ENCODE measurements at places on chromosomes 5 and 9. TPM values are rescaled to one million over a fixed set of nuclear protein-coding genes. Genes with fewer than 3 reads are reported as not detected.
A peak's percentile ranks its signal among the peaks of the same experiment; 100 is the strongest.

GRCh38 chr9:13278368-13279246 lies 885 bp downstream of the MPDZ start:
- DNase-seq: peak; percentile 77

GRCh38 chr5:74185599-74185998 lies 454.9 kb downstream of the ENC1 start:
- no peak for DNase-seq

GRCh38 chr9:4714266-4715016 lies 26.6 kb downstream of the AK3 start:
- DNase-seq: no peak

GRCh38 chr5:84091127-84091799 lies 293.4 kb downstream of the EDIL3 start:
- DNase-seq: no peak

DNA sequence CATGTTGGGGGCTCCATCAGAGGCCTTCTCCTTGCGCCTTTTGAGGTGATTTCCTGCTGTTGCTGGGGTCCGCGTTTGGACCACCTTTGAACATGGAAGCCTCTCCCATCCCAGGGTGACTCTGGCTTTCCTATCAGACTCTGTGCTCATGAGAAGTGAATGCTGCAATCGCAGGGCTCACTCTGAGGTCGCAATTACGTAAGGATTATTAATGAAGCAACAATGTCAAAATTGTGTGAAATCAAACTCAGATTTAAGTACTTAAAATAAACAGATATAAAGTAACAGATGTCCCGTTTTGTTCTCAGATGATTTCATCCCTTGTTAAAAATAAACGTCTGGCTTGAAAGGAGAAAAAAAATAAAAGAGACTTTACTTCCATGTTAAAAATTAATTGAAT lies 634.2 kb downstream of the BNC2 start:
- DNase-seq: no peak

DNA sequence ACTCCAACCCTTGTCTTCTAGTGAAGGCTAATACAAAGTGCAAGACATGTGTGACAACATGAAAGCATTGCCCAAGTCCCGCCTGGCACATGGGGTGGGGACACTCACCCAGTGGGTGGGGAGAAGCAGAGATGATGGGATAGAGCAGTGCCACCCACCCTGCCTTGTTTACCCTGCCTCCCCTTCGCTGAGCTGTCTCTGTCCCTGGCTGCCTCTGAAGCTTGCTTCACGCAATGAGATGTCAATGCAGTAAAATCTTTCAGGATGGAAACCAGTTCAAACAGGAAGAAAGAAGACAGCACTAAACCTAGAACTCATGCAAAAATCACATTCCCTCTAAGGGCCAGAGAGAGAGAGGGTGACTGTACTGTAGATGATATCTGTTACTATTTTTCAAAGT lies 148.0 kb downstream of the INSYN2B start:
- no peak for DNase-seq

GRCh38 chr5:6745706-6746222 lies 32.5 kb downstream of the TENT4A start:
- peak; percentile 37 for DNase-seq

- DNase-seq: peak; percentile 39
Observed at GRCh38 chr5:8912106-8912505, 633.8 kb downstream of the SEMA5A start.

GRCh38 chr5:168073991-168074800 lies 217.2 kb upstream of the WWC1 start:
- DNase-seq: peak; percentile 61

DNA sequence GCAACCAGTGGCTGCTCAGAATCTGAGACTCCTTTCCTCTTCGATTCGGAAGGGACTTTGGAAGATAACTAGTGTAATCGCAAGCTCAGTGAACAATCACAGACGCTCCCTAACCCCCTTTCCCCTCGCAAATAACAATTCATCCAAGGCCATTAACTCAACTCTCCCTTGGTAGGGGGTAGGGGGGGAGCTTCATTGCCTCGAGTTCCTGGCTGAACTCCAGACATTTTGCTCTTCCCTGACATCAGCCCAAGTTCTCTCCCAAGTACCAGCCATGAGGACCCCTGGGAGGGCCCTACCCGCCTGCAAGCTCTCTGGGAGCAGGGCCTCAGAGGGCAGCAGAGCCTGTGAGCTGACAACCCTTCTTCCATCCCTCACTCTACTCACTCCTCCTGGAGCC lies 8.4 kb downstream of the FAM163B start:
- no peak for DNase-seq

DNA sequence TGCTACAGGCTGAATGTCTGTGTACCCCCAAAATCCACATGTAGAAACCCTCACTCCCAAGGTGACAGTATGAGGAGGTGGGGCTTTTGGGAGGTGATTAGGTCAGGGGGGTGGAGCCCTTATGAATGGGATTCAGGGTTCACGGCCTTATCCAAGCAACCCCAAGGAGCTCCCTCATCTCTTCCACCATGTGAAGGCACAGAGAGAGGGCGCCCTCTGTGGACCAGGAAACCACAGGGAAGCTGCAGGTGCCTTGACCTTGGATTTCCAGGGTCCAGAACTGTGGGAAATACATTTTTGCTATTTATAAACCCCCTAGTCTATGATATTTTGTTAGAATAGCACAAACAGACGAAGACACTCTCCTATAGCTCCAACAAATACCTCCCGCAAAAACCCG lies 53.6 kb upstream of the IRX2 start:
- DNase-seq: peak; percentile 45

GRCh38 chr9:100595391-100596199 lies 17.7 kb downstream of the CAVIN4 start:
- peak; percentile 64 for DNase-seq

- no peak for DNase-seq
Observed at GRCh38 chr5:2131826-2132496, 249.2 kb upstream of the IRX4 start.

- DNase-seq: peak; percentile 59
Observed at GRCh38 chr9:113807173-113808061, 68.7 kb upstream of the ZNF618 start.

DNA sequence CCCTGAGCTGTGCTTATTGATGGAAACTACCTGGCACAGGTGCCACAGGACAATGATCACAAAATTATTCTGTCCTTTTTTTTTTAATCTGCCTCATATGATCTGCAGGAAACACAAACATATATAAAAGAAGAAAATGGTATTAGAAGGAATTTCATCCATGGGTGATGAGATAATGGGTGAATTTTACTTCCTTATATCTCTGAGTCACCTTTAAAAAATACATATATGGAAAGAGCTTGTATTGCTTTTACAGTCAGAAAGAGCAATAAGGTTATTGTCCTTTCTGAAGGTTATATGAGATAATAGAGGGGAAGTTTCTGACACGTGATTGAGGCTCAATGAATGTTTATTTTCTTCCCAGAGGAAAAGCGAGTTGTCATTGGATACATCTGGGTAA lies 31.6 kb downstream of the NEURL1B start:
- no peak for DNase-seq

GRCh38 chr5:14628346-14628745 lies 36.2 kb upstream of the OTULIN start:
- DNase-seq: peak; percentile 56

- peak; percentile 20 for DNase-seq
Observed at GRCh38 chr5:54470677-54471076, 15.2 kb downstream of the HSPB3 start.

DNA sequence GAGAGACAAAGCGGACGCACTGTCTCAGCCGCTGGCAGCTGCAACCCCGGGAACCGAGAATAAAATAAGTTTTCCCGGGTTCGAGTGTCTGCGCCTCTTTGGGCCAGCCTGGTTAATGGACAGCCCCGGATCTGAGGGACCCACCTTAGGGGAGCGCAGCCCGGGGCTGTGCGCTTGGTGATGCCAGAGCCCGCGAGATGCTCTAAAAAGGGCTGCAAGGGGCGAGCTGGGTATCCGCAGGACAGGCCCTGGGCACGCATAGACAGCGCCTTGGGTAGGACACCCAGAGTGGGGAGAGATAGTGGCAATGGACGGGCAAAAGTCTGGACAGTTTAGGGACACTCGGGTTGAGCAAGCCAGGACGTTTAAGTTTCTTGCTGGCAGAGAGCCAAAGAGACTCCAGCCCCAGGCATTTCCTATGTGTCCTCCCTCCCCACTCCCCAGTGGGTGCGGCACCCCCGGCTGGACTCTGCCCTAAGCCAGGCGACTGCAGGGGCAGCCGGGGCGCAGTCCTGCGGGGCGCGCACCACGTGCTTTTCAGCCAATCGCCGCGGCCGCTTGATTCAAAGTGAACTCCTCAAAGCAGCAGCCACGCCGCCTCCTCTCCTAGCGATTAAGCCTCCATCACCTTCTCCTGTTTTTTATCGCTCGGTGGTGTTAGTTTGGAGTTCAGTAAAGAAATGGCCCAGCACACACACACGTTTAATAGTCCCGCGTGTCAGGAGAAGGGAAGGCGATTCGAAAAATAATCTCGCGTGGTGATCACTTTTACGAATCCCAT lies 616 bp upstream of the ENC1 start:
- peak; percentile 92 for DNase-seq

GRCh38 chr9:34047864-34048726 lies 592 bp downstream of the UBAP2 start:
- peak; percentile 61 for DNase-seq

DNA sequence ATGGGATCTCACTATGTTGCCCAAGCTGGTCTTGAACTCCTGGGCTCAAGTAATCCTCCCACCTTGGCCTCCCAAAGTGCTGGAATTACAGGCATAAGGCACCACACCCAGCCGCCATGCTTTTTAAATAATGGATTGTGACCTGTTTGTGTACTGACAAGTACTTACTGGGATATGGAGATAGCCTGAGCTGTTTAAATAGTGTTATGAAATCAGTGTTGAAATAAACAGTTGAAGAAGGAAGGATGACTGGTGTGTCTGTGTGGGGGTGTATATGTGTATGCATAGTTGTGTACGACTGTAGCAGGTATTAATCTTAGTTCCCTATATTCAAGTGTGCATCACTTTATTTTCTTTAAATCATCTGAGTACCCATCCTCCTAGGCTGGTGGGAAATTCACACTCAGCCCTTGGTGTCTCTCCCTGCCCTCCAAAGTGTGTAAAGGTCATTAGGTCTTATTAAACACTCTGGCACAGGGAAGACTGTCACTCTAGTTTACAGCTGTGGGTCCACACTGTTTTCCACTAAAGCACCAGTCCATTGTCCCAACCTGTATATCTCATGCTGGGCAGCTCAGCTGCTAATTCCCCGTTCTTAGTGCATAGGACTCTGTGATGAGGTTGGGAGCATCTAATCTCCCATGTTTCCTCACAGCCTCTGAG lies 91.0 kb downstream of the SNX18 start:
- DNase-seq: no peak

GRCh38 chr9:4148751-4149150 lies 151.1 kb downstream of the GLIS3 start:
- DNase-seq: no peak

- DNase-seq: peak; percentile 42
Observed at GRCh38 chr5:157870837-157871834, 12.2 kb upstream of the CLINT1 start.

DNA sequence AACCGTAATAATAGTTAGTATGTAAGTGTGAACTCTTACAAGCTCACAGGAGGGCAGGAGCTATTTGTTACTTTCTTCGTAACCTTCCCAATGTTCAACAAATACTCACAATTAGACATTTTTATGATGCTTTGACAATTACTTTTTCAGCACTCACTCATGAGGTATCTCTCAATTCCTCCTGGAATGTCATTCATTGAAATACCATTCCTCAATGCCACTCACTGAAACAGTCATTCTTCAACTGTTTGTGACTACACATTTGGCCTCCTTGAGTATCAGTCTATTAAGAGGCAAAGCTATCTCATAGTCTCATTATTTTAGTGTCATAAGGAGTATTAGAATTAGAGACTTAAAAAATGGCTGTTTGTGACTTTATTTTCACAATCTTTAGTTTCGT lies 734.1 kb upstream of the DMAC1 start:
- no peak for DNase-seq

- no peak for DNase-seq
Observed at GRCh38 chr9:85586684-85587083, 155.1 kb downstream of the AGTPBP1 start.

DNA sequence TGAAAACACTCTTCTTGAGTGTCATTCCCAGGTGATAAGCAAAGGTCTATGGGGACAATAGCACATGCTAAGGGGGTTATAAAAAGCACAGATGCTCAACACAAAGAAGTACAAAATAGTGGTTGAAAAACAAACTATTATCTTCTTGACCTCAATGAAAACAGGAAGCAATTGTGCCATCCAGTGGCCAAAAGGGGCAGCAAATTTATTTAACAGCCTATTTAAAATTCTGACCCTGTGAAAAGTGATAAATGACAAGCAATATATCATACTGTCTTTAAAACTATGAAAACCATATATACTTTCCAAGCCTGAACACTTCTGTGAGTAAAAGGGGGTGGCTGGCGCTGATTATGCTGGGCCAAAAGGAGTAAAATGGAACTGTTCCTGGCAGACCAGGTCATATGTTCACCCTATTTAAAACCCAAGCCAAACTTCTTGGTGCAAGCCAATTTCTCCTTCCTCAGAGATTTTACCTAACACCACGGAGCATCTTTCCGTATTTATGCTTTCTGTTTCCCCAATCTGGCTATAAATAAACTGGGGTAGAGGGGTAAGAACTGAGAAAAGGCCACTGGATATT lies 29.7 kb downstream of the TEX10 start:
- DNase-seq: peak; percentile 22

DNA sequence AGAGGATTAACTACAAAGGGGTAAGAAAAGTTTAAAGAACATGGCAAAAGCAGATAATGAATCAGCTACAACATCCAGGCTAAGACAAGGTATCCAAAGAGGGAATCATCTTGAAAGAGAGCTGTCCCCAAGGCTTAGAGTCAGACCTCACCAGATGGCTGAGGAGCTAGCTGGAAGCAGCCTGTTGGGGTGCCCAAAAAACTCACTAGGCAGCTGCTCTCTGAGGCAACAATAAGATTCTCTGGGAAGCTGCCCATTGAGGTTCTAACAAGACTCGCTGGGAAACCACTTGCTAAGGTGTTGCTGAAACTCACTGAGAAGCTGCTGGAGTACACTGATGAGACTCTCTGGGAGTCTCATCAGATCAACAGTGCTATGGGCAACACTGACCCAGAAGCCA lies 185.2 kb downstream of the CETN3 start:
- no peak for DNase-seq

- DNase-seq: no peak
Observed at GRCh38 chr5:33675958-33676464, 215.8 kb downstream of the ADAMTS12 start.

CCDC127 gene
- total RNA-seq: 4.1 TPM

TAF11L10 gene
- total RNA-seq: not detected

DENND4C gene
- 10.5 TPM for total RNA-seq

ARL10 gene
- 1.6 TPM for total RNA-seq

NTNG2 gene
- total RNA-seq: 1.9 TPM

KCNV2 gene
- total RNA-seq: not detected

SLC6A19 gene
- total RNA-seq: not detected

ATP6V1G1 gene
- total RNA-seq: 172 TPM

DROSHA gene
- total RNA-seq: 58.8 TPM

MELK gene
- total RNA-seq: 102 TPM

All from Daoy (cell line).